ENCODE measurements at places on chromosomes 1 and 21. TPM values are rescaled to one million over a fixed set of nuclear protein-coding genes. Genes with fewer than 3 reads are reported as not detected.

ARHGEF2 gene
- 103 TPM for total RNA-seq

GBP3 gene
- not detected for total RNA-seq

DNA sequence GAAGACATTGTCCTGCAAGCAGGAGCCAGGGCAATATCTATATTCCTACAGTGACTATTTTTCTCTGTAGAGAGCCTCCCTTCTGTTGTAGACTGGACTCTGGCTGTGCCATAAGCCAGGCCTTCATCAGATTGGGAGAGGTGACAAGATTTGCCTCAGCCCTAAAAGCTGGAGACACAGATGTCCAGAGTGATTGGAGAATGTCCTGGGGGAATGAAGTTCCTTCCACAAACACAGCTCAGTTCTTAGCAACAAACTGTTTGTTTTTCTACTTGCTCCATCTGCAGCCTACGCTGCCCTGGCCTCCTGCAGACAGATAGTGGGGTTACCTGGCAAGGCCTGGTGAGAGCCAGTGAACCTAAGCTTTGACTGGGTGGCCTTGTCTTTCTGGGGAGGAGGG, 29.9 kb upstream of the SNX27 start:
- no peak overlapping the region for H3K27ac ChIP-seq
- no peaks in the 10 kb centered on the region for H3K4me1 ChIP-seq
- peaks cover 8% of the 10 kb centered on the region for H3K36me3 ChIP-seq
- no peak overlapping the region for H3K4me3 ChIP-seq
- H3K27me3 ChIP-seq, result no peaks in the 10 kb centered on the region

GRCh38 chr1:71562298-71562697, 481.5 kb upstream of the ZRANB2 start:
- H3K27ac ChIP-seq, result no peak overlapping the region
- H3K36me3 ChIP-seq, result no peaks in the 10 kb centered on the region
- H3K4me1 ChIP-seq, result no peaks in the 10 kb centered on the region
- H3K27me3 ChIP-seq, result no peaks in the 10 kb centered on the region

- no peak for DNase-seq
- H3K4me3 ChIP-seq, result no peak overlapping the region
- H3K27me3 ChIP-seq, result peaks cover 13% of the 10 kb centered on the region
These were observed 108.2 kb upstream of the COL6A1 start for GRCh38 chr21:45873418-45873817.

Data from progenitor cell of endocrine pancreas (in vitro differentiated cells).